Stimulated activated CD8-positive, alpha-beta memory T cell treated with anti-CD3 and anti-CD28 coated beads, Interleukin-7, amount 100 ng/mL, for 1 hour (primary cell): ENCODE measurements at places on chromosomes 6 and 20.

DNA sequence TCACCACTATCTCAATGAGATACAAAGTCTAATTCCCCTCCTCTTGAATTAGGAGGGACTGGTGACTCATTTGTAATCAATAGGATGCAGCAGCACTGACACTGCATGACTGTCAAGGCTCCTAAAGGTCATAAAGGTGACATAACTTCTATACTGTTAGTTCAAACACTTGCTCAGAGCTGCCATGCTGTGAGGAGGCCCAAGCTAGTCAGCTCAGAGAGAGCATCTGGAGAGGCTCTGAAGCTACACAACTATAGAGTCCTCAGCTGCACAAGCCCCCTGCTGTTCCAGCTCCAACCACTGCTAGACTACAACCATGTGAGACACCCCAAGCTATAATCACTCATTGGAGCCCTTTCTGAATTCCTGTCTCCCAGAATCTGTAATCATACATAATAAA lies 17.0 kb upstream of the HEY2 start:
- no peak for DNase-seq

- DNase-seq, result no peak
These were observed 56.7 kb downstream of the TRIM27 start for GRCh38 chr6:28867086-28867409.

GRCh38 chr6:113971741-113972140 lies 793 bp upstream of the HDAC2 start:
- DNase-seq, result no peak

GRCh38 chr6:80501636-80502035 lies 395.2 kb downstream of the BCKDHB start:
- no peak for DNase-seq

DNA sequence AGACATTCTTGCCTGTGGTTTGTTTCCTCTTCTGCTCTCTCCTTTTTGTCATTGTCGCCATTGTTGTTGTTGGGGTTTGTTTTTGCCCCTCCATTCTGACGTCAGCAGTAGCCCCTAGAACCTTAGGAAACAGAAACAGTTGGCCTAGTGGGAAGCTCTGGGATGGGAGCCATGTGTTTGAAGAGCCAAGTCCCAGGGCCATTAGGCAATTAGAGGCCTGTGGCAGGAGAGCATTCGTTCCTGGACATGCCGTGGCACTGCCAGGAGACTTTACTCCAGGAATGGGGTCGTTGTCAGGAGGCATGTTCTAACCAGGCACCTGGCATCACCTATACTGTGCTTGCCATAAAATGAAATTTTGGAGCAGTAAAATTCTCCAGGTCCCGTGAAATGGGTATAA lies 39.7 kb downstream of the PPARD start:
- no peak for DNase-seq

DNA sequence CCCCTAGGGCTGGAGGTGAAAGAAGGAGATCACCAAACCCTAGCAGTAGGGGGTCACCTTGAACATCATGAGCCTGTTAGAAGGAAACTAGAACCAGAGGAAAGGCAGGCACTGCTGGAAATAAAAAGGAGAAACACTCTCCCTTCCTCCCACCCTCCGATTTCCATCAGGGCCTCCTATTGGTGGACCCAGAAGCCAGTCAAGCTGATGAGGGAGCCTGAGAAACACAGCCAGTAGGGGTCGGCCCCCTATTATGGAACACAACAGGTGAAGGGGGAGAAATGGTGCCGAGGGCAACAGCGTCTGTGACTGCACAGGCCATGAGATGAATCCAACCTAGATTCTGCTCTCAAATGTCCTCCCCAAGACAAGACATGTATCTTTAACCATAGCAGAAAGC lies 156.1 kb upstream of the LRFN2 start:
- DNase-seq, result no peak

- DNase-seq, result no peak
These were observed 25.3 kb upstream of the CSNK2A1 start for GRCh38 chr20:568673-569415.

- no peak for DNase-seq
These were observed 59.8 kb downstream of the SHPRH start for GRCh38 chr6:145904391-145904790.

DNA sequence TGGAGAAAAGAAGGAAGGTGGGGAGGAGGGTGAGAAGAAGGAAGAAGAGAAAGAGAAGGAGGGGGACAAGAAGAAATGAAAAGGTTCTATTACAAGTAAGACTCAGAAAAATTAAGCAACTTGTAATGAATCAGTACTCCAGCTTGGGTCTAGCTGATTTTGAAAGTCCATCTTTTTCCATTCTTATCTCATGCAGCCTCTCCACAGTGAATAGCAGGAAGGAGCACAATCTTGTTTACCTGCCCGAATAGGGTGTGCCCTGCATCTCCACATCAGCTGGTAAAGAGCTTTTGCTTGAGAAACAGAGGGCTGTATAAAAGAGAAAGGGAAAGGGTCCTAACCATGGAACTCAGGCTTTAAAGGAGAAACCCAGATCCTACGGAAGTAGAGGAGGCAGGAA lies 348.8 kb downstream of the TPBG start:
- DNase-seq, result no peak

- DNase-seq, result no peak
These were observed 1.1 kb downstream of the NDRG3 start for GRCh38 chr20:36744764-36745191.

DNA sequence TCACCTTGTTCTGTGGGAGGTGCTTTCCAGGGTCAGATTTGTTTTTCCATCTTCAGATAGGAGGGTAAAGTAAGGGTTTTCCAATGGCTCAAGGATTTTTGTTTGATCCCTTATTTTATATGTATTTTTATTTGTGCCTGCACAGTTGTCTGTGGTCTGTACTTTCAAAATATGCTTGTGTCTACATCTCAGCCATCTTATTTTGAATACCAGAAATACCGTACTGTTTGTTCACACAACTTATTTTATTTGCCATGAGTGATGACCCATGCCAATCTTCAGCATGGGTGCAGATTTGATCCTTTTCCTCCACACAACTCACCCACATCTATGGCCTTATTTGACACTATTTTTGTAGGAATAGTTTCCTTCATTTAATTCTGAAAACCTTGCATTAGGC lies 72.2 kb upstream of the PTCHD4 start:
- DNase-seq, result no peak

DNA sequence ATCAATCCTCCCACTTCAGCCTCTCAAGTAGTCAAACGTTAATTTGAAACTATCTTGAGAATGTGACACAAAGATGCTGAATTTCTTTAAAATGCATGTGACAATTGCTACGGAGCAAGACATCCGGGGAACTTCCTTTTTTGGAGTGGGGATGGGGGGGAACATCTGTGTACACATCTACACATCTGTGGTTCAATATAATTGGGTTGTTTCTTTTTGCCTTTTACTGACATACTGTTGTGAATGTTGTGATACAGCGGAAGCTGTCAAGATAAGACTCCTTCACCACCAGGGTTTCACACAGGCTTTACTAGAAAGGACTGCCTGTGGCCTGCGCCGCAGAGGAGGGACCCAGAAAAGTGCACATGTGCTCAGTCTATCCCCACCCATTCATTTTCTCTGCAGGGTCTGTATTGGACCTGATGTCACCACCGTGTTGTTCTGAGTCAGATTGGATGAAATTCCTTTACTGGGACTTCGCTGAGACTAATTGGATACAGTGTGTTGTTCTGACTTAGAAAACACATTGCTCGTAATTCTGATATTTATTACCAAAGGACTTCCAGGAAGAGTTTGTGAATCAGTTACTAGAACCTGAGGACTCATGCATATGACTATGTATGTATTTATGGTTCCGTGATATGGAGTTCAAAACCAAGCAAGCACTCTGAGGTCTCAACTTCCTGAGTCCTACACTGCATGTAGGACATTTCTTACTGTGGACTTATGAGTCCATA lies 98.7 kb upstream of the SGK1 start:
- no peak for DNase-seq

DNA sequence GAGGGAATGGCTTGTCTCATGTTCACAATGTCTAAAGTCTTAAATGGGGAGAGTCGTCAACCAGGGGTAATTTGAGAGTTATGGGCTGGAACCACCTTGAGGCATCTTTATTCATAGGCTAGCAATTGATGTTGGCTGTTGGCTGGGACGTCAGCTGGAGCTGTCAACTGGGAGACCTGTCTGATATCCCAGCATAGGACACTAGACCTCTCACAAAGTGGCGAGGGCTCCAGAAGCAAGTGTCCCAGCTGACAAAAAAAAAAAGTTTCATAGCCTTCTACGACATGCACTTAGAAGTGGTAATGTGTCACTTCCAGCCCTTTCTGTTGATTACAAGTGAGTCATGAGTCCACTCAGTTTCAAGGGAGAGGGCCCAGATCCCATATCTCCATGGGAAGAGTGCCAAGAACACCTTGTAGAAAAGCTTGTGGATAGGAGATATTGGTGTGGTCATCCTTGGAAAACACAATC lies 278.0 kb downstream of the ESR1 start:
- no peak for DNase-seq

- DNase-seq, result no peak
These were observed 165.9 kb upstream of the KCNK16 start for GRCh38 chr6:39488255-39488879.

- DNase-seq, result no peak
These were observed 2.3 kb downstream of the SLPI start for GRCh38 chr20:45251884-45252560.

DNA sequence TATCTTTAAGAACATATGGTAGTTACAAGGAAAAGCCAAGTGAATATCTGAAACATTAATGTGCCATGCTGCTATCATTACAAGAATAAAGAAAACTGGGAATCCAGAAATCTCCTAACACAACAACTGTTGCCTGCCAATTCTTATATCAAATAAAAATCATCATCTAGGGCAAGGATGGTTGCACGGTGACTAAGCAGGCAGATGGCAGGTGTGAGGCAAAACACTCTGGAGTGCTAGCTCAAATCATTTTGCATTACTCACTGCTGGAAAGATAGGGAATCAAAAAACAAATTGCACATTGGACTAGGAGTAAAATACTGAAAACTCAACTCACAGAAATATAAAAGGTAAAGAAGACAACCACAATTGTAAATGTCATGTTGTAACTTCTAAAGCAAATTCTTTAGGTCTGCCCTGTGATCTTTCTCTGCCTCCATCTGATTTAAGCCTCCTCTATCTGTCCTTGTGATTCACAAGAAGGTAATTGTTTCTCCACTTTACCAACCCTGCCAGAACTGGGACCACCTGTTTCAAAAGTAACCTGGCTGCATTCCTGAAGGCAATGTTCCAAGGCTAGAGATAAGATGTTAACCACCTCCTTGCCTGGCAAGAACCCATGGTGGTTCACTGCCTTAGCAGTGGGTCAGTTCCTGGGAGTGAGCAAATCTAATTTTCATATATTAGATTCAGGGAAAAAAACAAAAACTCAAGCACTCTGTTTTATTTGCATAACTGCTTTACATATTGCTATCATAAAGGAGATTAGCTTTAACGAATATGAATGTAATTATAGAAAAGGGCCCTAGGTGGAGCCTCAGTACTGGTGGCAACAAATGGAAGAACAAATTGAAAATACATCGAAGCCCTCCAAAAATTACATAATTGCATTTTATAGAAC lies 33.1 kb upstream of the LCA5 start:
- DNase-seq, result no peak

GRCh38 chr20:41499961-41500725 lies 118.0 kb downstream of the CHD6 start:
- no peak for DNase-seq
